Pancreas (tissue), 10 donors: ENCODE measurements at places on chromosomes 2 and 18.

GRCh38 chr2:112108178-112108832, 29.9 kb upstream of the FBLN7 start:
- no peak overlapping the region for H3K27ac ChIP-seq
- H3K4me3 ChIP-seq: no peak overlapping the region
- no peaks in the 10 kb centered on the region for H3K4me1 ChIP-seq
- no peaks in the 10 kb centered on the region for H3K36me3 ChIP-seq

DNA sequence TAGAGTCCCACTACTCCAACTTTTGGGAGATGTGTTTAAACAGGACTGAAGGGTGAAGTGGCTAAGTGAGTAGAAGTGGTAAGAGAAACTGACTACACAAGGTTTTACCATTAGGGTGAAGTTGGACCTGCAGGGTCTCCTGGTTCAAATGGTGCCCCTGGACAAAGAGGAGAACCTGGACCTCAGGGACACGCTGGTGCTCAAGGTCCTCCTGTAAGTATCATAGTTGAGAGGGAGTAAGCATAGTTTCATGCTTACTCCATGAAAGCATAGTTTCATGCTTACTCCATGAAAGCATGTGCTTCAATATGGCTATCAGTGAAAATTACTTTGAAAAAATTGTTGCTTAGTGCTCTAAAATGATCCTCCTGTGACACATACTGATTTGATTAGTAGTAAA, 19.1 kb downstream of the COL3A1 start:
- no peaks in the 10 kb centered on the region for H3K4me1 ChIP-seq
- no peak for DNase-seq
- no peak overlapping the region for H3K27ac ChIP-seq
- no peaks in the 10 kb centered on the region for H3K36me3 ChIP-seq
- H3K4me3 ChIP-seq: no peak overlapping the region

GRCh38 chr18:9017905-9018227, 84.6 kb upstream of the NDUFV2 start:
- H3K27me3 ChIP-seq: no peaks in the 10 kb centered on the region
- no peaks in the 10 kb centered on the region for H3K4me1 ChIP-seq
- DNase-seq: no peak
- no peak overlapping the region for H3K4me3 ChIP-seq
- no peaks in the 10 kb centered on the region for H3K36me3 ChIP-seq

DNA sequence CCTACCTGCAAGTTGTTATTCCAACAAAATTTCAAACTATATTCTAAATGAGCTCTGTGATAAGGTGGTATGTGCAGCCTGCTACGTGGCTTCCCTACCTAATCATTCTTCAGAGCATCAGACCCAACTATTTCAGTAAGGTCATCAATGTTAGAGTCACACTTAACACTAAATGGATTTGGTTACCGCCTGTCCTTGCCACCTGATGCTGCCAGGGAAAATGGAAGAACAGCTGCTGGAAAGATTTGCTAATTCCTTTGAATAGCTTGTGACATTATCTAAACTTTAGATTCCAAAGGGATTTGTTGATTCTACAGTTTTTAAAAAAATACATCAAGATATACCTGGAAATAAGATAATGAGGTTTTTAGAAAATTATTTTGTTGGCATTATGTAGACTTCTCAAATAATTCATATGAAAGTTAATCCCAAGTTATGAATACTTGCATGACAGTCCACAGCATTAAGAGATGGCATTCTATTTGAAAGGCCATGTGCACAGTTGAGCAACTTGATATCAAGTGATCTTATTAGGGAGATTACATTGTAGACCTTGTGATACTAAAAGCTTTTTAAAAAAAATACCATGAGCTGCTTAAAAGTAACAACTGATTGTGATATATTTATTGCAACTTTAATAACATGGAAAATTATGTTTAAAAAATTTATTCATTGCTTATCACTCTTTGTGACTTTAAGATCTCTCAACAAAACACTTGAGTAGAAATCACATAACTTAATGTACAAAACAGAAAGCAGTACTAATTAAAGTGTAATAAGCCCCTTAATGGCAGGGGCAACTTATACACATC, 98.3 kb upstream of the UGP2 start:
- DNase-seq: no peak
- H3K4me1 ChIP-seq: peaks cover 15% of the 10 kb centered on the region
- no peak overlapping the region for H3K4me3 ChIP-seq
- no peaks in the 10 kb centered on the region for H3K36me3 ChIP-seq

DNA sequence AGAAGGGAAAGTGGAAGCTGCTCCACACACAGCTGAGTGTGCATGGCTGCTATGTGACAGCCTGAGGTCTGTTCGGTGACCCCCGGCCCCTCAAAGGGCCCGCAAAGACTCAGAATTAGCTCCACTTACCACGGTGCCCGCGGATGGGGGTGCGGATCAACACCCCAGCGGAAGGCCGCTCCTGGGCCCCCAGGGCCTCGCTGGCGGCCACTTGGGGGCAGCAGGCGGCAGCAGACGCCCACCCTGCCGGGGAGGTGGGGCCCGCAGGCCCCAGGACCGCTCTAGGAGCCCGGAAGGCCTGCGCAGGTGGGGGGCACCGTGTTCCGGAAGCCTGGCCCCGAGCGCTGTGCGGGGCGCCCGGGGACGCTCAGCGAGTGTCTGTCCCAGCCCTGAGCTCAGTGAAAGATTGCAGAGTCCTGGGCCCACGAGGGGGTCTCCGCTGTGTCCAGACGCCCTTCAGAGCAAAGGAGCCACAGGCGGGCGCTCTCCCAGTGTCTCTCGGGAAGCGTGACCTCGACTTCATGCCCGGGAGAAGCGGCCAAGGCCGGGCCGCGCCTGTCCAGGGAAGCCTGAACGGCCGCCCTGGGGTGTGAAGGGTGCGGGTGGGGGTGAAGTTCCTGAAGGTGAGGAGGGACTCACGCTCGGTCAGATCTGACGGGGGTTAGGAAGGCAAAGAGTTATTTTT, 118.7 kb downstream of the VAPA start:
- DNase-seq: peak; percentile 50
- H3K27ac ChIP-seq: peak overlapping the region; percentile 73
- no peaks in the 10 kb centered on the region for H3K27me3 ChIP-seq
- H3K4me3 ChIP-seq: no peak overlapping the region
- no peaks in the 10 kb centered on the region for H3K36me3 ChIP-seq

- peaks cover 22% of the 10 kb centered on the region for H3K4me1 ChIP-seq
- H3K4me3 ChIP-seq: no peak overlapping the region
- DNase-seq: no peak
- H3K27ac ChIP-seq: no peak overlapping the region
Observed at GRCh38 chr18:34598120-34598635, 111.9 kb upstream of the DTNA start.

- no peaks in the 10 kb centered on the region for H3K27me3 ChIP-seq
- H3K27ac ChIP-seq: no peak overlapping the region
- H3K4me3 ChIP-seq: no peak overlapping the region
- H3K36me3 ChIP-seq: no peaks in the 10 kb centered on the region
- no peaks in the 10 kb centered on the region for H3K4me1 ChIP-seq
Observed at GRCh38 chr2:111238296-111238695, 117.6 kb downstream of the BCL2L11 start.

DNA sequence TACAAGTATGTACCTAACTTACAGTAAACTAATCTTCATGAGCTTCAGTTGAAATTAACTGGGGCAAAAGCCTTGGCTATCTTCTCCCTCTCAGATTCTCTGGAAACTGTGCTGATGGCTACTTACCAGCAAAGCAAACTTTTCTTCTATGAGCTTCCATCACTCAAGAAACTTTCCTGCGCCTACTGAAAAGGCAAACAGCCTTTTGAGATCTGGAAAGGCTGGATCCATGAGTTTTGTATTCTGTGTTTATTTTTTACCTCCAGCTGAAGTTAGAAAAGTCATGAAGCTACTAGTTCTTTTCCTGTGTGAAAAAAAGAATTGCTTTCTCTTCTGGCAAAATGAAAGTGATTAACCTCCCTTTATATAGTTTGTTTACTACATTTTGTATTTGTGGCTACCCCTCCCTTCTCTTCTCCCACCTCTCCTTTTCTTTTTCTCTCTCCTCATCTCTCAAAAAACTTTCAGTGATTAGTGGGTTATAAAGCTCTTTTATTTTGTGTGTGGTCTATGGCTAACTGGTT, 49.2 kb upstream of the RNF152 start:
- no peaks in the 10 kb centered on the region for H3K4me1 ChIP-seq
- DNase-seq: no peak
- no peak overlapping the region for H3K4me3 ChIP-seq
- H3K27me3 ChIP-seq: no peaks in the 10 kb centered on the region
- no peak overlapping the region for H3K27ac ChIP-seq

- no peaks in the 10 kb centered on the region for H3K4me1 ChIP-seq
- H3K27ac ChIP-seq: no peak overlapping the region
- no peaks in the 10 kb centered on the region for H3K36me3 ChIP-seq
- no peak for DNase-seq
- no peaks in the 10 kb centered on the region for H3K27me3 ChIP-seq
- H3K4me3 ChIP-seq: no peak overlapping the region
Observed at GRCh38 chr2:165877565-165878550, 75.7 kb downstream of the TTC21B start.

- no peaks in the 10 kb centered on the region for H3K36me3 ChIP-seq
- DNase-seq: no peak
- H3K4me1 ChIP-seq: no peaks in the 10 kb centered on the region
- H3K4me3 ChIP-seq: no peak overlapping the region
- no peak overlapping the region for H3K27ac ChIP-seq
Observed at GRCh38 chr2:634636-635388, 42.4 kb downstream of the TMEM18 start.

DNA sequence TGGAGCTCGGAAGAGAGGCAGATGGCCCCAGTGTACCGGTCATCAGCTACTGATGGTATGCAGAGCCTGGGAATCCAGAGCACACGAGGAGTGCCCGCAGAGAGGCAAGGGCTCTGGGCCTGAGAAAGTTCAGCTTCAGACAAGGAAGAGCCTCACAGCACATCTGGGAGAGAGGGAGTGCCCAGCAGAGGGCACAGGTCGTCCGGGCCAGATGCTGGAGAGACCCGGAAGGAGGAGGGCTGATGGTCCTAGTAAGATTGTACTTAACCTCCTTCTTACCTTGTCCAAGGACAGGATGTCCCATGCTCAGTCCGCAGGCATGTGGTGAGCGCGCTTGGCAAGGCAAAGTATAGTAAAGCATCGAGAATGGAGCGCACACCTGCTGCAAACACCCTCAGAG, 24.4 kb upstream of the CHMP1B start:
- H3K27ac ChIP-seq: no peak overlapping the region
- H3K4me3 ChIP-seq: no peak overlapping the region
- no peak for DNase-seq
- H3K4me1 ChIP-seq: no peaks in the 10 kb centered on the region
- no peaks in the 10 kb centered on the region for H3K36me3 ChIP-seq
- no peaks in the 10 kb centered on the region for H3K27me3 ChIP-seq

DNA sequence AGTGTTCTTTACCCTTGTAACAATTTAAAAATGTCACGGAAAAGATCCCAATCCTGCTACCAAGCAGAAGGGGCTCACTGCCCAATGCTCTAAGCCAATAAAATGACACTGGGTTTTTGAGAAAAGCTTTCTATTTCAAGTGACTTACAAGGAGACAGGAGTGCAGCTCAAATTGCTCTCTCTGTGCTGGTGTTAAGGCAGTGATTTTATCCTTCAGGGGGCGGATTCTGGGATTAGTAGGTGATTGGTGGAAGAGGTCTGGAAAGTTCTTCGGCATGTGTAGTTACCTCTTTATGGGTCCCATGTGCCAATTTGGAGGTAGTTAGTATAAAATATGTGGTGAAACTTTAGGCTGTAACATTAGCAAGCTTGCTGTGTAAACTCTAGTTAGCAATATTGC, 27.4 kb upstream of the MCM6 start:
- H3K4me3 ChIP-seq: no peak overlapping the region
- no peaks in the 10 kb centered on the region for H3K27me3 ChIP-seq
- no peak for DNase-seq
- no peaks in the 10 kb centered on the region for H3K4me1 ChIP-seq
